ENCODE measurements at places on chromosomes 7 and 10.
A peak's percentile ranks its signal among the peaks of the same experiment; 100 is the strongest.

DNA sequence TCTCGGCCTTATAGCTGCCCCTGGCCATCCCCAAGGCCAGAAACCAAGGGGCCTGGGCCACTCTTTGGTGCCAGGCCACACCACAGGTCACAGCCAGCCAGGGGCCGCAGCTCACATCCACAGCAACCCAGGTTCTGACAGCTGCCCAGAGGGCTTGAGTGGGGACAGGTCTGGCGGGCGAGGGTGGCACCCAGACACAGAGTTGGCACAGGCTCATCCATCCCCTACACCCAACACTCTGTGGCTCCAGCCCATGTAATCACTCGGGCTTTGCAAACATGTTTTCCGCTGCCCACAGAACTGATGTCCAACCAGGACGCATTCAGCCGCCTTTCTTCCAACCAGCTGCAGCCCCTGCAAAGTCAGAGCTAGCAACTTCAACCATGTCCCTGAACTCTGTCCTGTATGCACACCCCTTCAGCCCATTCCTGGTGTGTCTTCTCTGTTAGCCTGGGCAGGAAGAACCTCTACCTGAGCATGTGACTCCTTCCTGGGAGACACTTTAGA is 57.7 kb upstream of the PPP2R2D start:
- DNase-seq: no peak

DNA sequence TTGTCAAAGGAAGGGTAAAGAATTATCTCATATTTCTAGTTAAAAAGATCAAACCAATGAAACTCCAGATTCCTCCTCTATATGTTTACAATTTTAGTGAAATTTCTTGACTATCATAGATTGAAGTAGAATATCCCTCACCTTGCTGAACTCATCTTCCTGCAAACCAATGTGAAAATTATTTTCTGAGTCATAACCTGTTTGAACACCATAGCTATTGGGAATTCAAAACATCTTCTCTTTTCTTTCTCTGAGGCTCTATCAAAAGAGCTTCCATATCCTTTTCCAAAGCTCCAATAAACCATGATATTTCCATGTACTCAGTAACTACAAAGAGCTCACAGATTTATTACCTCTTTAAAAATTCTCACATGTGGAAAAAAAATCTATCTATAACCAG is 134.3 kb downstream of the DOCK4 start:
- no peak for DNase-seq

DNA sequence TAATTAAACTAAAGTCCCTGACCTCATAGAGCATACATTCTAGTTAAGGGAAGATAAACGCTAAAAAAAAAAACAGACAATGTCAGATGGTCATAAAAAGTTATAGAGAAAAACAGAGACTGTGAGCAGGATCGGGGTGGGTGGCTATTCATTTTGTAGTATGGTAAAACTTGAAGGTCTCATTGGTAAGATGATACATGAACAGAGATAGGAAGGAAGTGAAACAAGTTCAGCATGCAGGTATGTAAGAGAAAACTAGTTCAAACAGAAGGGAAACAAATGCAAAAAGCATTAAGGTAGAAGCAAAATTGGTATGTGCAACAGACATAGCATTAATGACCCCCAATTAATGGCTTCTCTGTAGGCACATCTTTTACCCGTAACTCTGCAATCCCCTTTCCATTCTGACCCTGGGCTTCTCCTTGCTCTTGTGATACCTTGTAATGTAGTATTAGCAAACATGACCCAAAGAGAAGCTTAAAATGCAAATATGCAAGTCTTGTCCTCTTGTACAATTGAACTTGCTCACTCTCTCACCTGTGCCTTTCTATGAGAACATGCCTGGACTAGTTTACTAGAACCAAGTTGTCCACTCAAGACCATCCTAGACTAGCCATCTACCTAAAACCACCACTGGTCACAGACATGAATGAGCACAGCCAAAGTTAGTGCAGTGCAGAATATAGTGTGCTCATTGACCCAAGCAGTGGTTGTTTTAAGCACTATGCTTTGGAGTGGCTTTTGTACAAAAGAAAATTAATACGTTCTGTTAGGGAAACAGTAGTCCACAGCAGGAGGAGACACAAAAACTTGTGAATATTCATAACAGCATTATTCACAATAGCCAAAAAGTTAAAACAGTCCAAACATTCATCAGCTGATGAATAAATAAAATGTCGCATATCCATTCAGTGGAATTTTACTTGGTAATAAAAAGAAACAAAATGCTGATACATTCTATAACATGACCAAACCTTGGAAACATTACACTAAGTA is 57.0 kb downstream of the BRAF start:
- no peak for DNase-seq

DNA sequence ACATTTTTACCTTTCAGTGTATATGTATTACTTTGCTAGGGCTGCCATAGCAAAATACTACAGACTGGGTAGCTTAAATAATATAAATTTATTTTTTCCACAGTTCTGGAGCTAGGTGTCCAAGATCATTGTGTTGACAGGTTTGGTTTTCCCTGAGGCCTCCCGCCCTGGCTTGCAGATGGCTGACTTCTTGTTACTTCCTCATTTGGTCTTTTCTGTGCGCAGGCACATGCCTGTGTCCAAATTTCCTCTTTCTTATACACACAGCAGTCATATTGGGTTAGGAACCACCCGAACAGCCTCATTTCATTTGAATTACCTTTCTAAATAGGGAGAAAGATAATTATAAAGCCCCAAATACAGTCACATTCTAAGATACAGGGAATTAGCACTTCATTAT is 521.6 kb upstream of the SORCS1 start:
- no peak for DNase-seq

- no peak for DNase-seq
These were observed 585.0 kb upstream of the MBL2 start for GRCh38 chr10:53357587-53357986.

- no peak for DNase-seq
These were observed 33.8 kb upstream of the RNF32 start for GRCh38 chr7:156606691-156607331.

- DNase-seq: no peak
These were observed 11.7 kb downstream of the CPA5 start for GRCh38 chr7:130356121-130356875.

DNA sequence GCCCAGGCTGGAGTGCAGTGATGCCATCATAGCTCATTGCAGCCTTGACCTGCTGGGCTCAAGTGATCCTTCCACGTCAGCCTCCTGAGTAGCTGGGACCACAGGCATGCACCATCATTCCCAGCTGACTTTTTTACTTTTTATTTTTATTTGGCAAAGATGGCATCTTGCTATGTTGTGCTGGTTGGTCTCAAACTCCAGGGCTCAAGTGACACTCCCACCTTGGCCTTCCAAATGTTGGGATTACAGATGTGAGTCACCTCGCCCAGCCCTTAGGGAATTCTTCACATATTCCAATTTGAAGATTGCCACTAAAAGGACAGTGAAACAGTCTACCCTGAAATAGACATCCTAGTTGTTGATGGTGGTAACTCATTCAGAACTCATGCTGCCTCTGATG is 27.7 kb downstream of the SUGCT start:
- DNase-seq: no peak

GRCh38 chr7:20217193-20217948 is at the start of gene MACC1:
Gene MACC1, minus strand, starts transcription at chr7:20217384. Its CDS starts 55,522 bp downstream, at chr7:20161862.
- DNase-seq: peak; percentile 69

DNA sequence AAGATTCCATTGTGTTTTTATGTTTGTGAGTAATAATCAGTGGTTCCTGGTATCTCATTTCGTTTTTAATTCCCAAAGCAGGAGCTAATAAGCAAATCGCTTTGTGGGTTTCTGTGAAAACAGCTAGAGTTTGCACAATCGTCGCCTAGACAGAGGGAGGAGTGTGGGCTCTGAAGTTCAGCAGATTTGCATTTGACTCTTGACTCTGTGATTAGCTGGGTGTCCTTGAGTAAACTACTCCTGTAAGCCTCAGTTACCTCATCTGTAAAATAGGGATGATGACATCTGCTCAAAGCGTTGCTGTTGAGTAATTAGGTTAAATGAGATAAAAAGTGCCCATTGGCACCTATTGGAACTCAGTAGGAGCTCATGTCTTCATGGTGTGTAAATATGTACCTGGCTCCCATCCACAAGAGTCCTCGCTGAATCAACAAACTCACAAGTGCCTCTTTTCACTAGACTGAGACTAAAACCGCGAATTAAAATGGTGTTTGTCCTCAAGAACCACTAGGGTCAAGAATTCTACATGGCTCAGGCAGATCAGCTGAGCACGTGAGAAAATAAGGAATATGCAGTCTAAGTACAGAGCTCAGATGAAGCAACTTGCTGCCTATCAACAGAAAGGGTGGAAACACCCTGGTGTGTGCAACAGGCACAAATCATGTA is 385.8 kb upstream of the C7orf33 start:
- DNase-seq: no peak

DNA sequence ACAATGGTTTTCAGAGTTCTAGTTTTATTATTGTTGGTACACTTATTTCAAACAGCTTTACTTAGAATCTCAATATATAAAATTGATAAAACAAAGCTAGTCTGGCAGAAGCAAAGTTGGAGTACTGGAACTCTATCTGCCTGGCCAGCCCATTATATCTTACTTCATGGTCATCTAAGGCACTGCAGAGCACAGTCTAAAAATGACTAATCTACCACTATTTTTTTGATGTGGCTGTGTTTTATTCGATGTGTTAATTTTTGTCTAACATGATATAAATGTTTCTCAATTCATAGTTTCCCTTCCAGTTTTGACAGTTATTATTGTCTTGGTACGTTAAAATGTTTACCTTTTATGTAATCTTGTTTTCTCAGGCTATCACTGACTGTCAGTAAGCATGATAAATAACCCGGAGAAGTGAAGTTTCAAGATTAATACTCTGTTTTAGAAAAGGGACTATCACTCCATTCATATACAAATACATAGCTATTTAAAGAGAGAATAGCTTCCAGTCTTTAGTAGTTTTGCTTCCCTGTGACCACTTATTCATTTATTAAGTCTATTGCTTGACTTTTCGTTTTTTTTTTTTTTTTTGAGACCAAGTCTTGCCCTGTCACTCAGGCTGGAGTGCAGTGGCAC is 60.6 kb upstream of the CSTF2T start:
- no peak for DNase-seq

DNA sequence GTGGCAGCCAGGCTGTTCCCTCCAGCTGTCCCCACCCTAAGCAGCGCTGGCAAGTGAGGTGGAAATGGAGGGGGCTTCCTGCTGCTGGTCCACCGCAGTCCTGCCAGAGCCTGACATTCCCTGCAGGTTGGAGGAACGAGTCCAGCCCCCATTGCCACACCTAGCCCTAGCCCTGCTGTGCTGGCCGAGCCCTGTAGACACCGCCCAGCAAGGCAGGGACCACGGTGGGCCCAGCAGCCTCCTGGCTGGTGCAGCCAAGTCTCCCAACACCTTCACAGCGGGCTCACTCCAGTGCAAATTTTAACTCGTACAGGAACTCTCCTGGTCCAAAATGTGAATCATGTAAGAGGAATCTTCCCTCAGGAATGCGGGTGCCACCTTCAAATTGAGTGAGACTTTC is 116.3 kb downstream of the PAXIP1 start:
- no peak for DNase-seq

DNA sequence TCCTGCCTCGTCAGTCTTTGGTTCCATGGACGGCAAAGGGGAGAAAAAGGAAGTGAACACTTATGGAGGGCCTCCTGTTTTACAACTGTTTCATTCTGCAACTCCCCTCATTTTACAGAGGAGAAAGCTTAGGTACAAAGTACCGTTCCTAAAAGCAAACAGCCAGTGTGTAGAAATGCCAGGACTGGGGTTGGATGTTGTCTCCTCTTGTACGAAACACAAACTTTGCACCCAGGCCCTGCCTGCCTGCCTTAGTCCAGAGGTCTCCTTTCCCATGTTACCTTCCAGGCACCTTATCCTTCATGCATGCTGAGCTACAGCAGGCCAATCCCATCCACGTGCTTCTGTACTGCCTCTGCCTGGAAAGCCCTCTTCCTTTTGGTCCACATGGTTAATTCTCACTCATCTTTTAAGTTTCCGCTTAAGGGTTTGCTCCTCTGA is 86.0 kb downstream of the ICA1 start:
- DNase-seq: no peak

DNA sequence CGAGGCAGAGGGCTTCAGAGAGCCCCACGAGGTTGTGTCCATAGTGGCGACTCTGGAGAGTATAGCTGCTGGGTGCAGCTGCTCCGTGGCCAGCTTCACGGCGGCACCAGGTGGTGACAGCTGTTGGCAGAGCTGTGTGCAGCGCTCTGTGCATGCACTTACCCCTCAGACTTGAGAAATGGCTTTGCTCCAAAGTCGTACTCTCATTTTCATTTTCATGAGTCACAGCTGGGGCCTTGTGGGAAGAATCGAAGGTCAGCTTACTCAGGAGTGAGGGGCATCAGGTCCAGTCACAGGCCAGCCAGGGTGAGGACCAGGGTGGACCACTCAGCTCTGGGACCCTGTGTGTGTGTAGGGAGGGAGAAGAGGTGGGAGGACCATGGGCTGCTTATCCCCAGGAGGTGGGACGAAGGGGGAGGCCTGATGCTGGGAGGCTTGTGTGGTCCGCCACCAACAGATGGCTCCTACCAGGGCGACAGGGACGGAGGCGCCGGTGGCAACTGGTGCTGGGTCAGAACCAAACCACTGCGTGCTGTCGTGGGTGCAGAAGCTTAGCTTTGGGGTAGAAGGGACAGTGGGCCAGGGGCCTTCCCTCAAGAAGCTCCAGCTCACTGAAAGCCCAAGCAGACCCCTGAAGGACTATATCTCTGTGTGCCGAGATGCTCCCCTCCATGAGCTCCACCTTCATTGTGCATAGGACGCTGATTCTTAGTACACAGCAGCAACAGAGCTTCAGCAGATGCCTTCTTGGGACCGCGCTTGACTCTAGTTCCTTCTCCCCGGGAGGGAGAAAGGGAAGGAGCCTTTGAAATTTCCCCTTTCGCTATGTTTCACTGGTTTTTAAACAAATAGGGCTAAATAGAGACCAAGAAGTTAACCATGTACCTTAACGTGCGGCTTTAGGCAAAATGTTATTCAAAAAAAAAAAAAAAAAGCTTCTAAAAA is 225.0 kb downstream of the CELF2 start:
- peak; percentile 8 for DNase-seq

GRCh38 chr7:100119970-100120732 is 717 bp downstream of the CNPY4 start:
- peak; percentile 31 for DNase-seq

GRCh38 chr7:11616466-11616865 is 215.5 kb downstream of the THSD7A start:
- no peak for DNase-seq

All from NCI-H2107 (cell line).